ENCODE measurements at places on chromosomes 4 and X.
A peak's percentile ranks its signal among the peaks of the same experiment; 100 is the strongest.

- no peak for DNase-seq
Observed at GRCh38 chrX:100625985-100626491, 10.6 kb downstream of the TSPAN6 start.

- no peak for DNase-seq
Observed at GRCh38 chr4:39323821-39324220, 42.3 kb downstream of the RFC1 start.

DNA sequence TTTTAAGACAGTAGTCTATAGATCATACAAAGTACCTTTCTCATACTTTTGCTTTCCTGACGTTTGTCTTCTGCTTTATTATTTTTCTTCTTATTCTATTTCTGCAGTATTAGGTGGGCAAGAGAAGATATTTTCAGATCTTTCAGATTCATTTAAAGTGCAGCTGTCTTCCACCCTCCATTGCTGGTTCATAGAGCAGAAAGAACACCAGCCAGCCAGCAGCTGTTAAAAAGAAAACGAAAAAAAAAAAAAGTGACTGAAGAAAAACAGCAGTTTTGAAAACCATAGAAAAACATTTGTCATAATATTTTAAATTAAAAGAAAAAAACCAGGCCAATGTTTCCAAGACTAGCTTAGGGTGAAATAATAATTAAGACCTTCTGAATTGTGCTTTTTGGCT is 42.9 kb downstream of the SMAD1 start:
- DNase-seq, result no peak

GRCh38 chr4:5142726-5143125 is 91.4 kb downstream of the STK32B start:
- DNase-seq, result no peak

DNA sequence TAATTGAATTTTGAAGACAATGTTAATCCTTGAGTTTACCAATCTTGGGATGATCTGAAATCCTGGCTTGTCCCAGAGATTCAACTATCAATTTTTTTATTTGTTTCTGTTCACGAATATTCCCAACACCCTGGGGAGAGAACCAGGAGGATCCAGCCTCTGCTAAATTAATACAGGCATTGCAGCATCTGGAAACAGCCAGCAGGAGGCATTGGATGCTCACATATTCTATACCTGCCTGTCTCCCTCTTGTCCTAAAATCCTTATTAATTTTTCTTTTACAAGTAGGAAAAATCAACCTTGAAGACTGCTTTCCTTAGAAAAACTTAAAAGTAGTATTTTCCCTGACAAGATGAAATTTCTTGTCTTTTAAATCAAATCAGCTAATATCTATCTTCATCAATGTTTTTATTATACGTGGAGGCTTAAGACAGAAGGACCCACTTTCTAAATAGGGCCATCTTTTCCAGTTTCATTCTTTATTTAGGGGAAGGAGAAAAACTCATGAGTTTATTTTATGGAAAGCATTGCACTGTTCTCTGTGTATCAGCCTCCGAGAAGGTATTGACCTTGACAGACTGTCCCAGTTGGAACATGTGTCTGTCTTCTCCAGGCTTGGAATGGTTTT is 102.4 kb downstream of the CLNK start:
- peak; percentile 36 for DNase-seq

- no peak for DNase-seq
Observed at GRCh38 chr4:182738283-182739047, 178.7 kb downstream of the DCTD start.

- DNase-seq, result no peak
Observed at GRCh38 chrX:42128020-42128419, 204.7 kb upstream of the CASK start.

DNA sequence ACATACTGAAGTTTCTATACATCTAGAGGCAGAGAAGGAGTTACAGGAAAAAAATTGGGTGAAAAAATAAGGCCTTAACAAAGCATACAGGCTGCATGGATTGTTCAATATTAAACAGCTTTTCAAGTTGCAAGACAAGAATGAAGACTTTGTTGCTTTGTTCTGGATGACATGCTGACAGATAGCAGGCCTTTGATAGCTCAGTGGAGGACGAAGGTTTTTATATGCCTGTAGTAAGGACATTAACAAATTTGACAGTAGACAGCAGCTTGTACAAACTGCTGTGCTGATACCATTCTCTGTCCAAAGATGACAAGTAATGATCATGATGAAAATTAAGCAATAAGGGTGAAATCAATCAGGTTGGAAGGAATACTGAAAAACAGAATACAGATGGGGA is 309.9 kb downstream of the NKX6-1 start:
- DNase-seq, result no peak

Data from CD4-positive, alpha-beta T cell treated with Interleukin-17A for 4 hours (primary cell).